Neural progenitor cell (in vitro differentiated cells): ENCODE measurements at places on chromosomes 6 and 20. TPM values are rescaled to one million over a fixed set of nuclear protein-coding genes. Genes with fewer than 3 reads are reported as not detected.

- peak overlapping the region; percentile 79 for H3K27ac ChIP-seq
- H3K27me3 ChIP-seq, result no peaks in the 10 kb centered on the region
- no peak for DNase-seq
- peaks cover 6% of the 10 kb centered on the region for H3K4me1 ChIP-seq
Observed at GRCh38 chr6:36607683-36608386, 13.7 kb downstream of the SRSF3 start.

DNA sequence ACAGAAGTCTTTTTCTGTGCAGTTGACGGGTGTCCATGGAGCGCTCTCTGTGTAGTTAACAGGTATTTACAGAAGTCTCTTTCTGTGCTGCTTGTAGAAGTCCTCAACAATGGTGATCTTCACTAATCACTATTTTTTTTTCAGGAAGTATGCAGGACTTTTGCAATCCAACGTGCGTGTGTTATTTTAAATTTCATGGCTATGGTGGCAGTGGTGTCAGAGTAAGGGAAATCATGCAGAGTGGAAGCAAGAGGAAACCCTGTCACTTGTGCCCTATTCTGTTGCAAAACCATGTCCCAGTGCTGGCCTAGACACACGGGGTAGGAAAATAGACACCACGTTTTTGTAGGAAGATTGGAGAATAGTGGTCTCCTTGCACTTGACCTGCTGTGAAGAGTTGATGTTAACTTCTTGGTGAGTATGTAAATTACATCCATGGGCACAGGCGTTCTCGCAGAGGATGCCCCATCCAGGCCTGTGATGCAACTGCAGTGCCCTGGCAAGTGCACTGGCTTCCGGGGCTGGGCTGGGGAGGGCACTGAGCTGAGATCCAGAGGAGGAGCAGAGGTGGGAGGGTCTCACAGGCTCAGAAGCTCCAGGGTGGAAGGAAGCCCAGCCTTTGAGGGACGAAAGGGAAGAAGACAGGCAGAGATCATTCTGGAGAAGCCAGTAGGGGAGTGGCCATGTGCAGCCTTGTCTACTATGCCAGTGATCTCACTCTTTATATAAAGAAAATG is 146.5 kb downstream of the SYCP2 start:
- no peaks in the 10 kb centered on the region for H3K36me3 ChIP-seq
- H3K4me1 ChIP-seq, result peaks cover 4% of the 10 kb centered on the region
- no peak for DNase-seq
- H3K27me3 ChIP-seq, result peaks cover 13% of the 10 kb centered on the region
- H3K4me3 ChIP-seq, result no peak overlapping the region
- H3K27ac ChIP-seq, result no peak overlapping the region

DNA sequence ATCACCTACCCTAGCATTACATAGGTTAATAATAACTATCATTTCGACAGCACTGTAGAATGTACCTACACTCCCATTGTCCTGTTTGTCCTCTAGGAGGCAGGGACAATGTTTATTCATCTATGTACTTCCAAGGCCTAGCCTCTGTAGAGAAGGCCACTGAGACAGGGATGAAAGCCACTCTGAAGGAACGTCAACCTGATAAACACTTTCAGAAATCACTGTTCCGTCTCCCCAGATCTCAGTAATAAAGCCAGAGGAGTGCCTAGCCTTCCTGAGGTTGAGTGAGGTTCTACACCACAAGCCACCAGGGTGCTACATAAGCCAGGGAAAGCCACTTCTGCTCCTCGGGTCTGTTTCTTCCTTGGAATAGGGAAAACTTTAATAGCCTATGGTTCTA is 44.8 kb downstream of the POPDC3 start:
- peak; percentile 40 for DNase-seq
- H3K27ac ChIP-seq, result no peak overlapping the region
- no peaks in the 10 kb centered on the region for H3K36me3 ChIP-seq
- peaks cover 9% of the 10 kb centered on the region for H3K4me1 ChIP-seq
- H3K4me3 ChIP-seq, result no peak overlapping the region

- H3K36me3 ChIP-seq, result no peaks in the 10 kb centered on the region
- H3K27ac ChIP-seq, result no peak overlapping the region
- H3K4me3 ChIP-seq, result no peak overlapping the region
- no peaks in the 10 kb centered on the region for H3K4me1 ChIP-seq
- DNase-seq, result peak; percentile 37
Observed at GRCh38 chr6:104506429-104506828, 353.3 kb downstream of the HACE1 start.

DNA sequence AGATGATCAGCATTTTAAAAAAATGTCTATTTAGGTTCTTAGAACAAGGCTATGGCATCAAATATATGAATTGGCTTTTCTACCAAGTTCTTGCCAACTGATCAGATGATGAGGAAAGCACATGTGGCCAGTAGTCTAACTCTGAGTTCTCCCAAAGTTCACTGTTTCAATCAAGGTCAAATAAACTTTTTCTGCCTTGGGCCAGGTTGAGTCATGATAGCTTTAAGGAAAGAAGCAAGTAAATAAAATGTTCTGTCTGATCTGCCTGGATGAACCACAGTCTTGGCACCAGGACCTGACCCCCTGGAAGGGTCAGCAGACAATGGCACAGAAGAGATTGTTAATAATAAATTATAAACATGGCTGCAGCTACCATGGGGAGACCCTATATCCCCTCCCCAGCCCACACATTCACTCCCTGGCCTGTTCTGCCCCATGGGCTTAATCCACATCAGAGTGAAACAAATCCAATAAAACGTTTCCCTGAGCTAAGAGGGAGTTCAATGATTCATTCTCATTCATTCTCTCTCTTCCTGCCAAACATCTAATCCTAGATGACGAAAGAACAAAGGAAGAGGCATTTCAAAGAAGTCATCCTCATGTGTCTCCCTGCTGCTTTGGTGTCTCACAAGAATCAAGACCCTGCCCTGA is 661.6 kb downstream of the DHX35 start:
- no peaks in the 10 kb centered on the region for H3K27me3 ChIP-seq
- H3K4me1 ChIP-seq, result peaks cover 17% of the 10 kb centered on the region
- H3K4me3 ChIP-seq, result no peak overlapping the region
- no peak for DNase-seq

- H3K4me3 ChIP-seq, result no peak overlapping the region
- no peak for DNase-seq
Observed at GRCh38 chr6:134722200-134722870, 227.6 kb downstream of the ALDH8A1 start.

- peaks cover 9% of the 10 kb centered on the region for H3K4me1 ChIP-seq
- no peak overlapping the region for H3K4me3 ChIP-seq
- DNase-seq, result no peak
- H3K27me3 ChIP-seq, result no peaks in the 10 kb centered on the region
Observed at GRCh38 chr6:164243949-164244348, 829.4 kb downstream of the QKI start.

DNA sequence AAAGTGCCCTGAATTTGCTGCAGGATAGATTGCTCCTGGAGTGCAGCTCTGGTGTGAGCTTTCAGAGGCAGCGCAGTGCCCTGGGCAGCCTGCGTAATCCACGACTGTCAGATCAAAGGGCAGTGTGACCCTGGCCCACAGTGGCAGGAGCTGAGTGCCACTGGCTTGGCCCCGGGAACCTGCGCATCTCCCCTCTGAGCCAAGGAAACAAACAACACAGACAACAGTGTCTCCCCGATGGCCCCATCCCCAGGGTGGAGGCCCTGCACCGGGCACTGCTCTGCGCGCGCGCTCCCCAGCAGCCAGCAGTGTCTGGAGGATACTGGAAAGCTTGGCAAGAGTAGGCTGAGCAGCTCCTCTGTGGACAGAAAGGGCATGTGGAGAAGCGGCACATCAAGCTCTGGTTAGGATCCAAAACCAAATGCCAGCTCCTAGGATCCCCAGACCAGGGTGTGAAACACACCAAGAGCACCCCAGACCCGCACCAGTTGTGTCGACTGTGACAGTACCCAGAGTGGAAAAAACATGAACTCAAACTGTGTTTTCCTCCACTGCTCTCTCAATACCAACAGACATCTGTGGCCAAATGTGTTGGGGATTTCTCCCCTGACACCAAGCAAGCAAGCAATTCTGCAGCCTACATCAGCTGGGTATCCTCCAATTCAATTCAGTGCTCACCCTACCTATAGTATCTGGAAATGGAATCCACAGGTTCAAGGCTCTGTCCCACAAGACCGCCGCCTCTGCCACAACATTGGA is 26.7 kb downstream of the RBCK1 start:
- H3K27me3 ChIP-seq, result no peaks in the 10 kb centered on the region
- no peak for DNase-seq
- no peaks in the 10 kb centered on the region for H3K4me1 ChIP-seq
- no peak overlapping the region for H3K27ac ChIP-seq

- DNase-seq, result no peak
- H3K4me1 ChIP-seq, result no peaks in the 10 kb centered on the region
- H3K36me3 ChIP-seq, result no peaks in the 10 kb centered on the region
- no peak overlapping the region for H3K27ac ChIP-seq
- no peak overlapping the region for H3K4me3 ChIP-seq
- H3K27me3 ChIP-seq, result no peaks in the 10 kb centered on the region
Observed at GRCh38 chr6:139003751-139004150, 15.7 kb upstream of the REPS1 start.

GRCh38 chr6:31558318-31558625 is 10.9 kb downstream of the NFKBIL1 start:
- no peak overlapping the region for H3K27ac ChIP-seq
- no peaks in the 10 kb centered on the region for H3K4me1 ChIP-seq
- no peak for DNase-seq
- H3K4me3 ChIP-seq, result no peak overlapping the region
- no peaks in the 10 kb centered on the region for H3K27me3 ChIP-seq
- H3K36me3 ChIP-seq, result no peaks in the 10 kb centered on the region

DNA sequence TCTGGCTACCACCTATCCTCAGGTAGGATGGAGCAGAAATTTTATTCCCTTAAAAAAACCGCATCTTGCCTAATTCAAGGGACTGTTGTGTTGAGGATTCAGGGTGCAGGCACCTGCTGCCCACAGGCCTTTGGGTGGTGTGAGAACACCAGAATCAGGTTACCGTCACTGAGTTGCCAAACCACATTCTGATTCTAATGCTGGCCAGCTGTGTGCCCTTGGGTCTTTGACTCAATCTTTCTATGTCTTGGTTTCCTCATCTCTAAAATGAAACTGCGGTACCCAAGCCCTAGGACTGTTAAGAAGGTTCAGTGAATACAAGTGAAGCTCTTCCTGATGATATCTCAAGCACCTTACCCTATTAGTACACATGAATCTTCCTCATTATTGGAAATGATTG is 827.3 kb downstream of the DHX35 start:
- H3K36me3 ChIP-seq, result no peaks in the 10 kb centered on the region
- no peak for DNase-seq
- H3K27me3 ChIP-seq, result no peaks in the 10 kb centered on the region
- H3K4me1 ChIP-seq, result no peaks in the 10 kb centered on the region
- H3K4me3 ChIP-seq, result no peak overlapping the region

GRCh38 chr6:110735666-110736065 is 79.6 kb downstream of the CDK19 start:
- H3K27ac ChIP-seq, result no peak overlapping the region
- peaks cover 16% of the 10 kb centered on the region for H3K36me3 ChIP-seq
- H3K4me3 ChIP-seq, result no peak overlapping the region
- no peaks in the 10 kb centered on the region for H3K4me1 ChIP-seq
- H3K27me3 ChIP-seq, result no peaks in the 10 kb centered on the region
- DNase-seq, result no peak

DNA sequence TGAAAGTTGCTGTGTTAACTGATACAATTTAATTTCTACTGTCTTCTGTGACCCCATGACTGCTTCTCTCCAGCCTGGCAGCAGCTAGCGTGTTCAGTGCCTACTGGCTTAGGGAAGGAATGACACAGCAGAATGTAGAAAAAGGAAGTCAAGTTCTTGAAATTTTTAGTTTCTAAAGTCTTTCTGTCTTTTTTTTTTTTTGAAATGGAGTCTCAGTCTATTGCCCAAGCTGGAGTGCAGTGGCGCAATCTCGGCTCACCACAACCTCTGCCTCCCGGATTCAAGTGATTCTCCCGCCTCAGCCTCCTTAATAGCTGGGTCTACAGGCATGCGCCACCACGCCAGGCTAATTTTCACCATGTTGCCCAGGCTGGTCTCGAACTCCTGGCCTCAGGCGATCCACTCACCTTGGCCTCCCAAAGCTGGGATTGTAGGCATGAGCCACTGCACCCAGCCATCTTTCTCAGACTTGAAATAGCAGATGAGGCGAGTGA is 39.3 kb downstream of the PCNA start:
- no peaks in the 10 kb centered on the region for H3K36me3 ChIP-seq
- H3K27me3 ChIP-seq, result no peaks in the 10 kb centered on the region
- H3K4me3 ChIP-seq, result no peak overlapping the region
- H3K27ac ChIP-seq, result no peak overlapping the region
- no peaks in the 10 kb centered on the region for H3K4me1 ChIP-seq

- no peaks in the 10 kb centered on the region for H3K27me3 ChIP-seq
- no peaks in the 10 kb centered on the region for H3K36me3 ChIP-seq
- no peak overlapping the region for H3K4me3 ChIP-seq
- H3K27ac ChIP-seq, result no peak overlapping the region
Observed at GRCh38 chr6:44094403-44095242, 32.6 kb downstream of the MRPL14 start.

DNA sequence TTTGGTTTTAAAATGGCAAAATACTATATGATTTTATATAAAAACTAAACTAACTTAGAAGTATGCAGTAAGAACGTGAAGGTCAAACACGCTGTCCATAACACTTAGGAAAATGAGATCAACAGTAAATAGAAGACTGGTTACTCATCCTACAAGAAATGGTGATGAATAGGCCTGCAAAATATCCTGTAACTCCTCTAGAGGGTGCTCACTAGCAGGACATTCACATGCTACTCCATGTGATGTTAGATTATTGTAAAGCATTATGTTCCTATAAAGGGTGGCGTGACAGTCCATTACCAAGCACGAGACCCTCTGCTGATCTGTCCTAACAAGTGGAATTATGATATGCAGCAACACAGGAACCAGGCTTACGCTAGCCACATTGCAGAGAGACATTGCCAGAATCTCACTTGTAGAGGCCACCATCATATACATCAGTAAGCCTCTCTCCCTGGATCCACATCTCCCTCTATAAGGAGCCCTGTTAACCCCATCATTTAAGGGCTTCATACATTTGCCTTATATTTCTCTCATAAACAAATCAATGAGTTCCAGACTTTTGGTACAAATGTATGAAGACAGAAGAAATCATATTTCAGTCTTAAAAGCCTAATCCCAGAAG is 18.0 kb upstream of the DEFB129 start:
- H3K27ac ChIP-seq, result no peak overlapping the region
- peaks cover 15% of the 10 kb centered on the region for H3K4me1 ChIP-seq
- peak; percentile 53 for DNase-seq
- H3K27me3 ChIP-seq, result peaks cover 99% of the 10 kb centered on the region
- no peaks in the 10 kb centered on the region for H3K36me3 ChIP-seq

- H3K4me3 ChIP-seq, result no peak overlapping the region
- no peak for DNase-seq
- H3K27me3 ChIP-seq, result no peaks in the 10 kb centered on the region
- H3K36me3 ChIP-seq, result no peaks in the 10 kb centered on the region
- no peak overlapping the region for H3K27ac ChIP-seq
Observed at GRCh38 chr6:128068119-128068479, 167.2 kb upstream of the THEMIS start.

- no peaks in the 10 kb centered on the region for H3K36me3 ChIP-seq
- DNase-seq, result no peak
- no peak overlapping the region for H3K4me3 ChIP-seq
Observed at GRCh38 chr6:80434691-80435350, 328.4 kb downstream of the BCKDHB start.

GRCh38 chr20:31602431-31602778 is 2.7 kb upstream of the ID1 start:
- H3K4me3 ChIP-seq, result no peak overlapping the region
- no peak overlapping the region for H3K27ac ChIP-seq
- H3K27me3 ChIP-seq, result peaks cover 14% of the 10 kb centered on the region
- no peak for DNase-seq
- peaks cover 12% of the 10 kb centered on the region for H3K4me1 ChIP-seq

The RCAN2 gene
- total RNA-seq, result 5.8 and 6.7 TPM in 2 replicates

The TBX18 gene
- not detected in 2 replicates for total RNA-seq

The GPX5 gene
- not detected in 2 replicates for total RNA-seq

The SMIM29 gene
- total RNA-seq, result 2.4 and 8.9 TPM in 2 replicates

The SYNDIG1 gene
- total RNA-seq, result 1.0 and 4.7 TPM in 2 replicates

The EEF1A2 gene
- 0.54 and 1.5 TPM in 2 replicates for total RNA-seq
